ENCODE measurements at places on chromosomes 6 and 20.

GRCh38 chr20:1291191-1291741 is 25.2 kb downstream of the SNPH start:
- peak; percentile 31 for DNase-seq

DNA sequence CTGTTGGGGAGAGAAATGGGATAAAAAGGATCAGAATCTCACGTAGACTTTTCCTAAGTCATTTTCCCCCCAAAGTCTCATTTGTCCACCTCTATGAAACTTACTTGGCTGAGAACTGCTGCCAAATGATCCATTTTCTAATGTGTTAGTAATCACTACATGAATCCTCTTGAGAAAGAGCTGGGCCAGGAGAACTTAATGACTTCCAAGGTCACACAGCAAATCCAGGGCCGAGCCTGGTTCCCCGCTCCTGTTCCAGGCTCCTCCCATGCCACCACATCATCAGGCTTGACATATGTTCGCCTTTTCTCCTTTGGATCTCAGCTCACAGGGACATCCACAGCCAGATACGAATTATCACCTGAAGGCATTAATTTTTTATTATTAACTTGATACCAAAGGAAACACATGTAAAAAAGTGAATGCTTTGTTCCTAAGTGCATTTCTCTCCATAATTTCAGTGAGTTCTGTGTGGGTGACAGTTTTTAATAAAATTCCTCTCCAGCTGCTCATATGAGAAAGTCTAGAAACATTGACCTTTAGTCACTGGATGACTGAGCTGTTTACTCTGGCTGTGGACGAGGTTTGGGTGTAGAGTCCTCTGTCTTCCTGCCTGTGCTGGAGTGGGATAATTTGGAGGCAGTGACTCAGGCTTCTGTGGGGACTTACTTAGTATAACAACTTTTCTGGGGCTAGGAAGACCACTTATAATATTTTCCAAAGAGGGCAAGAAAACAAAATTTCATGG is 276.3 kb downstream of the PAX1 start:
- DNase-seq = peak; percentile 82

GRCh38 chr6:136952714-136953260 is 30.7 kb downstream of the SLC35D3 start:
- DNase-seq = no peak

GRCh38 chr6:100376103-100376502 is 88.6 kb downstream of the SIM1 start:
- DNase-seq = no peak

DNA sequence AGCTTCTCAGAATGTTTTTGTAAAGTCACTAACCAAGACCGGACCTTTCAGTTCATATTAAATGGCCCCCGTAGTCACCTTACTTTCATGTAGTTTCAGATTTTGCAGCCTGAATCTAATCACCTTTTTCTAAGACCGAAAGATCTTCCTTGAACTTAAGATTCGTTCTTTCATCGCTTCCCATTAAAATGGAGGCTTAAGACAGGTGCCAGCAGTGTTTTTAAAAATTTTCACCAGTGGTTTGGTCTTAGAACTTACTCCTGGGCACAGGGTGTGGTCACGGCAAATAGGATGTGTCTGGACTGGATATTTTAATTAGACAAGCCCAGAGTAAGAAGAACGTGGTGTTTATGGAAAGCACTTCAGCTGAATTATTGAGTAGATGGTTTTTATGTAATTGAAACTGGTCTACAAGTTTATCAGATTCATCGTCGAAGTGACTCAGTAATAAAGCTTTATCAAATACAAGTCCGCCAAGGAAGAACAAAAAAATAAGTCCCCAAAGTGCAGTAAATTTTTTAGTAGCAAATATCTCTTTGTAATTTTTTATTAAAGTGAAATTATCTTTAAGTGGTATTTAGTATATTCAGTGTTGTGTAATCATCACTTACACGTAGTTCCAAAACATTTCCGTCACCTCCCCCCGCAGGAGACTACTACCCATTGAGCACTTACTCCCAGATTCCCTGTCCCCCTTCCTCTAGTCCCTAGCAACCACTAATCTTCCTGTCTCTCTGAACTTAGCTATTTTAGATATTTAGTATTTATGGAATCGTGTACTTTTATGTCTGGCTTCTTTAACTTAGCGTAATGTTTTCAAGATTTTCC is 868 bp downstream of the SRSF3 start:
- peak; percentile 52 for DNase-seq

DNA sequence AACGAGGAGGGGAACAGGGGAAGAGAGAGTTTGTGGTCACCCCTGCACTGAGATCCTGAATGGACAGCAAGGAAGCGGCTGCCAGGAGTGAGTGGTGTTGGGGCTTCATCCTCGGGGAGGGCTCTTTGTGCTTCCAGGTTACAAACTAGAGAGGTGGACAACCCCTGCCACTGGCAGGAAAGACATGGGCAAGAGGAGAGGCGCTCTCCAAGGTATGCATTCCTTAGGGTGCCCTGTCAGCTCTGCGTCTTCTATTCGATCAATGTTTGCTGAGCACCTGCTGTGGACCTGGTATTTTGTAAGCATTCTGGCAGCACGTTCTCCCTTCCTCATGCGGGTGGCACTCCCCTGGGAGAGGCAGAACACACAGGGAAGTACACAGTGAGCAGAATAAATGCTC is 93.6 kb downstream of the CDH4 start:
- DNase-seq = no peak

DNA sequence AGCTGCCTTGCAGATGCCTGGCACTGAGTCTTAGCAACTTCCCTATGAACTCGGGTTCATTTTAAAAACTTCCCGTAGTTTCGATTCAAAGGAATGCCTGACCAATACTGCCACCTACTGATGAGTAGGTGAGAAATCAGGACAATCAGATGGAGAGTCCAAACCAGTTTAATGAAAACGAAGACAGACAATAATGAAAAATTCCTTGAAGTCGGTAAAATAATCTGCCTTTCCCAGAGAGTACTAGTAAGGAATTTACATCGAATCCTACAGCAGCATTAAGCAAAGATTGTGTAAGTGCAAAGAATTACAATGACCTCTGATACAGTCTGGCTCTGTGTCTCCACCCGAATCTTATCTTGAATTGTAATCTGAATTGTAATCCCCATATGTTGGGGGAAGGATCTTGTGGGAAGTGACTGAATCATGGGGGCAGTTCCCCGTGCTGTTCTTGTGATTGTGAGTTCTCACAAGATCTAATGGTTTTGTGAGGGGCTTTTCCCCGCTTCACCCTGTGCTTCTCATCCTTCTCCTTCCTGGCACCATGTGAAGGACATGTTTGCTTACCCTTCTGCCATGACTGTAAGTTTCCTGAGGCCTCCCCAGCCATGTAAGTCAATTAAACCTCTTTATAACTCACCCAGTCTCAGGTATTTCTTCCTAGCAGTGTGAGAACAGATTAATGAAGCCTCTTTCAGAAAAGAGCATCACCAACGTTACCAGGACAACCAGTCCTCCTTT is 134.4 kb downstream of the ARHGAP18 start:
- DNase-seq = peak; percentile 71
